ENCODE measurements at places on chromosomes 16 and 17.

DNA sequence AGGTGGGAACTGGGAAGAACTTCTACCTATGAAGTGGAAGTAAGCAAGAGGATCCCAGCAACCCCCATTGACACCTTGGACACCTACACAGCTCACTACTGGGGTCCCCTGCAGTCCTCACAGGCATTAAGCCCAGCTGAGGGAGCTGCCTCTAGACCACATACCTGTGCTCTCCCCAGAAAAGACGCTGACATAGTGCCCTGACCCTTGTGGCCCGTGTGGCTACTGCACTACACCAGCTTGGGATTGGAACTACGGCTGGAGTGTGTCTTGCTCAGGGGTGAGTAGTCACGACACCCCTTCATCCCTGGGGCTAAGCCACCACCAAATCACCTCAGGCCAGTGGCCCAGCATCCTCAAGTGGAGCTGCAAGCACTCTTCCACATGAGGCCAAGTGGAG lies 54.2 kb upstream of the NSRP1 start:
- no peak for DNase-seq
- no peaks in the 10 kb centered on the region for H3K4me1 ChIP-seq
- no peak overlapping the region for H3K27ac ChIP-seq
- H3K36me3 ChIP-seq, result no peaks in the 10 kb centered on the region

DNA sequence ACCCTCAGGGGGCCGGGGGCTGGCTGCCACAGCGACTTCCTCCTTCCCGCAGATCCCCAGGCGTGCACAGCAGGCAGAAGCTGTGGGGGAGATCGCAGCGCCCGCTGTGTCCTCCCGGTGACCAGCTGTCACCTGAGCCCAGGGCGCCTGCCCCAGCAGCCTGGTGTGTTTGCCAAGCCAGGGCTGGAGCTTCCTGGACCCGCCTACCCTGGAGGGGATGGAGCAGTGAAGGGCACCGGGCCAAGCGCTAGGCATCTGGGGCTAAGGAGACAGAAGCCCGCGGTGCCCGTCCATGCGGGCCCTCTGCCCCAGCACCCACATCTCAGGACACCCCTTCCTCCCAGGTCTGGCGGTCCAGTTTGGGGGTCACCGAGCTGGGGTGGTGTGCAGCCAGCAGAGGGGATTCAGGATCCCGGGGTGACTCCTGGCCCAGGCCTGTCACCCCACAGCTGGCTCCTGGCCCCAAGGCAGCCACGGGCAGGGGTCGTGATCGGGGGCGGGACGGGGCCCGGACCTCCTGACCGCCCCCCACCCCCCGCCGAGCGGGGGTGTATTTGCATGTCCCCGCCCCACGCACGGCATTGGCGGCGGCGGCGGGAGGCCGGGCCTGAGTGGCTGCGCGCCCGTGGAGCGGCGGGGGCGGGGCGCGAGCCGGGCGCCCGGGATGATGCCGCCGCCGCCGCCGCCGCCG lies at the start of gene RAB26:
TSS of gene RAB26 (plus strand) at position 645 of the 691 bp plus-strand sequence. CDS start 159 bp downstream, outside the sequence.
- H3K4me3 ChIP-seq, result peak within 1 kb of the TSS; percentile 62
- H3K36me3 ChIP-seq, result no peaks in the 10 kb centered on the region
- H3K27ac ChIP-seq, result no peak within 1 kb of the TSS
- peaks cover 21% of the 10 kb centered on the region for H3K4me1 ChIP-seq
- peak; percentile 87 for DNase-seq
- H3K27me3 ChIP-seq, result peaks cover 4% of the 10 kb centered on the region

- no peak for DNase-seq
- no peak overlapping the region for H3K27ac ChIP-seq
- no peak overlapping the region for H3K4me3 ChIP-seq
- H3K36me3 ChIP-seq, result no peaks in the 10 kb centered on the region
Measured at GRCh38 chr16:68028996-68029395, 5.9 kb downstream of the DUS2 start.

DNA sequence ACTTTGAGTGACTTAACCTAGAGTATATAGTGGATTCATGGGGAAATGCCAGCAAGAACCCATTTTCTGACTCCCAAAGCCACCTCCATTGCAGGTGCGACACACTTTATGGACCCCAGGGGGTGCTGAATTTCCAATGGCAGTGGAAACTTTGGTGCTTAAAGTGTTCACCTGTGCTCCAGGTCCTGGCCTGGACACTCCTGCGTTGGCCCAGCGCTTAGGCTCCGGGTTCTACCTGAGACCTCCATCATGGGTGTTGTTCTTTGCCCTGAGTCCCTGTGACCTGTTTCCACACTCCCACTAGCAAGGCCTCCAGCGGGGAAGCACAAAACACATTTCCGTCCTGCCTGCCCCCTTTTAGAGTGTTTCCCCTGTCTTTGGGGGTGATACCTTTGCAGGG lies 3.0 kb downstream of the CCNF start:
- no peak overlapping the region for H3K27ac ChIP-seq
- no peak for DNase-seq
- no peak overlapping the region for H3K4me3 ChIP-seq
- peaks cover 3% of the 10 kb centered on the region for H3K4me1 ChIP-seq
- no peaks in the 10 kb centered on the region for H3K27me3 ChIP-seq

- DNase-seq, result peak; percentile 86
- H3K4me3 ChIP-seq, result peak within 1 kb of the TSS; percentile 91
- H3K27ac ChIP-seq, result peak within 1 kb of the TSS; percentile 84
- H3K4me1 ChIP-seq, result no peaks in the 10 kb centered on the region
Measured at GRCh38 chr17:51166198-51166986, at the start of gene NME2. Gene NME2, plus strand, starts transcription at chr17:51166411. Its CDS starts 420 bp downstream, at chr17:51166831.

DNA sequence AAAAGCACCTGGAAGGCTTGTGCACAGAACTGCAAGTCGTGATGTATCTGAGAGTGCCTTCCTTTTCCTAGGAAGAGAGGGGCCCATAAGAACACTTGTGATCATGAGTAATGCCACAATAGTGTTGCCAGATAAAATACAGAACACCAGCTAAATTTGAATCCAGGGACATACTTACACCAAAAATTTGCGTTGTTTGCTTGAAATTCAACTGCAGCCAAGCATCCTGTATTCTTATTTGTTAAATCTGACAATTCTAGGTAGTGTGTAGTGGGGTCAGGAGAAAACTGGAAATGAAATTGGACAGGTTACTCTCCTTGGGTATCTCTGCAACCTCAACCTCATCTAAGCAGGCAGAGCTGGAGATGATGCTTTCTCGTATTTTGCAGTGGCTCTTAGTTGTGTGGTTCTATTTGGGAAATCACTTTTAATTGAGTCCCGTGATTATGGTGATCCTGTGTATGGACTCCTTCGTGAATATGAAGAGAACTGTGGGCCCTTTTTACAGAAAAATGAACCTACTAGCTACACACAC lies 12.0 kb downstream of the SLC35B1 start:
- no peaks in the 10 kb centered on the region for H3K36me3 ChIP-seq
- no peaks in the 10 kb centered on the region for H3K4me1 ChIP-seq
- H3K4me3 ChIP-seq, result no peak overlapping the region
- DNase-seq, result no peak
- no peaks in the 10 kb centered on the region for H3K27me3 ChIP-seq

GRCh38 chr17:11545696-11546095 lies 52.6 kb upstream of the DNAH9 start:
- no peaks in the 10 kb centered on the region for H3K27me3 ChIP-seq
- DNase-seq, result no peak
- H3K27ac ChIP-seq, result no peak overlapping the region
- no peak overlapping the region for H3K4me3 ChIP-seq
- H3K36me3 ChIP-seq, result no peaks in the 10 kb centered on the region

- peaks cover 37% of the 10 kb centered on the region for H3K36me3 ChIP-seq
- H3K4me1 ChIP-seq, result no peaks in the 10 kb centered on the region
- H3K4me3 ChIP-seq, result no peak overlapping the region
- DNase-seq, result no peak
- no peaks in the 10 kb centered on the region for H3K27me3 ChIP-seq
Measured at GRCh38 chr16:14585287-14585686, 44.8 kb downstream of the PARN start.

DNA sequence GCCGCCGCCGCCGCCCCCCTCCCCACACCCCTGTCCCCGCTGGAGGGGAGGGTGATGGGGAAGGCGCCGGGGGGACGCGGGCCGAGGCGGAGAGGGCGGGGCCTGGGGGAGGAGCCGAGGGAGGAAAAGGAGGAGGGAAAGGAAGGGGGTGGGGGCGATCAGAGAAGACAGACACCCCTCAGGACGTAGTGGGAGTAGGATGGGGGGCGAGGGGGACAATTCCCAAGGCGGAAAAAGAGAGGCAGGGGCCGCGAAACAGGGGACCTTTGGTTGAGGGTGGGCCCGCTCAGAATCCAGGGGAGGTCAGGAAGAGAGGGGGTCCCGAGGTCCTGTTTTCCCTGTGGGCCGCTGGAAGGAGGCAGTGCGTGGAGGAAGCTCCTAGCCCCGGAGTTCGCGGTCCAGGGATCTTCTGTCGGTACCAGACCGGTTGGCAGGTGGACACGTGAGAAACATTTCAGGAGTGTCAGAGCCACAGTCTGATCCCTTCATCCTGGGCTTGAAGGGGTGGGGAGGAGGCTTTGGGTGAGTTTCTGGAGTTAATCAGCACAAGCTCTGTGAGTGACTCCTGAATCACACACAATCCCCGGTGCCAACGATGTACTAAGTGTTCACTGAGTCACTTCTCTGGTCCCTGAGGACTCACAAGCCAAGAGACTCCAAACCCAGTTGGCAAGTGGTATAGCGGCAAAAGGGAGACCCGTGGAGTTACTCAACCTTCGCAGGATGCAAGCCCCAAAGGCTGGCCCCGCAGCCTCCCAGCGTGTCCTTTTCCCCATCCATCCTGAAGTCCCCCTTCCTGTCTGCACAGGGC lies at the start of gene XYLT1:
TSS of gene XYLT1 (minus strand) at position 53 of the 811 bp plus-strand sequence. CDS start 164 bp downstream, outside the sequence.
- H3K4me1 ChIP-seq, result no peaks in the 10 kb centered on the region
- no peaks in the 10 kb centered on the region for H3K36me3 ChIP-seq
- 0 out of 2 replicates have a peak, but pooled peaks cover 2% of the 10 kb centered on the region for H3K27me3 ChIP-seq
- H3K27ac ChIP-seq, result no peak within 1 kb of the TSS

- peak; percentile 42 for DNase-seq
- H3K4me3 ChIP-seq, result no peak overlapping the region
- H3K27ac ChIP-seq, result no peak overlapping the region
- H3K36me3 ChIP-seq, result peaks cover 23% of the 10 kb centered on the region
Measured at GRCh38 chr16:31200821-31201568, 1.6 kb downstream of the PYCARD start.

DNA sequence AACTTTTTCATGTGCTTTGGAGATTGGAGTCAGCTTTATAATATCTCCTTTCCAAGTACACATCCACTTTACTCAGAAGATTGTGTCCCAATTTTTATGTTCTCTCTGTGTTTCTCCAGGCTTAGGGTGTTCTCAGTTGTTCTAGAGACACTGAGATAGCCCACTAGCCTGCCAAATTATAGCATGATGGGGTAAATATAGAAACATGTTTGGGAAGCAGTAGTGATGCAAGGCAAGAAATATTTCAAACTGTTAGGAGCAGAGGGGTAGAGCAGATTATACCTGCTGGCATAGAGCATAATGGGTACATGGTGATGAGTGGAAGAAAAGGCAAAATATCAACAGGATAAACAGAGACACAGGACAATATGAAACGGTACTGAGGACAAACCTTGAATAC lies 12.4 kb downstream of the SLFN11 start:
- no peak overlapping the region for H3K27ac ChIP-seq
- no peaks in the 10 kb centered on the region for H3K36me3 ChIP-seq
- no peak overlapping the region for H3K4me3 ChIP-seq
- H3K27me3 ChIP-seq, result no peaks in the 10 kb centered on the region
- H3K4me1 ChIP-seq, result no peaks in the 10 kb centered on the region

GRCh38 chr16:3401719-3402397 lies 843 bp downstream of the ZNF174 start:
- peak overlapping the region; percentile 71 for H3K4me3 ChIP-seq
- H3K27ac ChIP-seq, result peak overlapping the region; percentile 4
- peak; percentile 51 for DNase-seq
- peaks cover 5% of the 10 kb centered on the region for H3K4me1 ChIP-seq

- H3K4me3 ChIP-seq, result no peak overlapping the region
- no peaks in the 10 kb centered on the region for H3K36me3 ChIP-seq
- H3K27ac ChIP-seq, result peak overlapping the region; percentile 88
- H3K27me3 ChIP-seq, result no peaks in the 10 kb centered on the region
- H3K4me1 ChIP-seq, result peaks cover 31% of the 10 kb centered on the region
- peak; percentile 98 for DNase-seq
Measured at GRCh38 chr17:78329263-78330059, 30.4 kb downstream of the SOCS3 start.

GRCh38 chr16:10945065-10945787 lies 862 bp downstream of the CLEC16A start:
- no peak overlapping the region for H3K27ac ChIP-seq
- H3K4me3 ChIP-seq, result peak overlapping the region; percentile 91
- H3K36me3 ChIP-seq, result no peaks in the 10 kb centered on the region
- H3K27me3 ChIP-seq, result no peaks in the 10 kb centered on the region
- no peak for DNase-seq

- H3K4me1 ChIP-seq, result peaks cover 15% of the 10 kb centered on the region
- H3K27ac ChIP-seq, result no peak overlapping the region
- DNase-seq, result peak; percentile 61
- H3K4me3 ChIP-seq, result no peak overlapping the region
Measured at GRCh38 chr17:50608700-50609379, 25.8 kb upstream of the ABCC3 start.

- H3K4me3 ChIP-seq, result peak overlapping the region; percentile 57
- peak; percentile 86 for DNase-seq
- no peaks in the 10 kb centered on the region for H3K27me3 ChIP-seq
- H3K36me3 ChIP-seq, result no peaks in the 10 kb centered on the region
- peaks cover 20% of the 10 kb centered on the region for H3K4me1 ChIP-seq
Measured at GRCh38 chr17:67528751-67529436, 151.8 kb downstream of the PITPNC1 start.

GRCh38 chr16:67028167-67028695 lies 718 bp upstream of the CBFB start:
- 0 out of 2 replicates have a peak, but pooled peaks cover 11% of the 10 kb centered on the region for H3K4me1 ChIP-seq
- H3K27me3 ChIP-seq, result no peaks in the 10 kb centered on the region
- peak overlapping the region; percentile 98 for H3K4me3 ChIP-seq
- no peak for DNase-seq
- H3K27ac ChIP-seq, result peak overlapping the region; percentile 79

DNA sequence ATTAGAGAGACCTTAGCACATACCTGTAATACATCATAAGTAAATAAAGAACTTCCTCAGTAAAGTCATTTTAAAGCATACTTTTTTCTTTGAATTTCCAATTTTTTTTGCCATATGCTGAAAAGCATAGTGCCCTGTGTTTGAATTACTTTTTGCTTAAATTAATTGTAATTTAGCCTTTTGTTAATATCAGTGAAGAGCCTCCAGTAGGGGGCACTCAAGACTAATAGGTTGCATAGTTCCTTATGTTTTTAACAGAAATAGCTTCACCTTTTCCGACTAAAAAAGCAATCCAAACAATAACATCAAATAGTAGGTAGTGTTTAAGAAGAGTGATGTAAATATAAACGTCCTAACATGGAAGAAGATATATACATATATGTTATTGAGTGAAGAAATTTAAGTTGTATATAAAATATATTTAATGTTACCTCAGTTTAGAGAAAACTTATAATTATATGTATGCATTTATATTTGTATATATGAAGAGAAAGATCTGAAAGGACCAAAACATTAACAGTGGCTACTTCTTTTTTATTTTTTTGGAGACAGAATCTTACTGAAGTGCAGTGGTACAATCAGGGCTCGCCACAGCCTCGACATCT lies 18.6 kb downstream of the RAD51C start:
- no peaks in the 10 kb centered on the region for H3K27me3 ChIP-seq
- peaks cover 22% of the 10 kb centered on the region for H3K36me3 ChIP-seq
- H3K4me3 ChIP-seq, result no peak overlapping the region
- no peak overlapping the region for H3K27ac ChIP-seq
- no peaks in the 10 kb centered on the region for H3K4me1 ChIP-seq

- DNase-seq, result no peak
- peaks cover 38% of the 10 kb centered on the region for H3K36me3 ChIP-seq
Measured at GRCh38 chr16:3754081-3754703, 36.9 kb upstream of the TRAP1 start.
